SK-N-DZ (cell line): ENCODE measurements at places on chromosomes 13 and 19.

- peak; percentile 59 for DNase-seq
Observed at GRCh38 chr19:38362076-38362945, 12.1 kb upstream of the PSMD8 start.

- no peak for DNase-seq
Observed at GRCh38 chr13:63345835-63346234, 1930.2 kb upstream of the PCDH20 start.

- DNase-seq = peak; percentile 90
Observed at GRCh38 chr19:1250437-1251260, 2.3 kb downstream of the MIDN start.

GRCh38 chr13:110356362-110356761 is 49.3 kb downstream of the COL4A2 start:
- no peak for DNase-seq

DNA sequence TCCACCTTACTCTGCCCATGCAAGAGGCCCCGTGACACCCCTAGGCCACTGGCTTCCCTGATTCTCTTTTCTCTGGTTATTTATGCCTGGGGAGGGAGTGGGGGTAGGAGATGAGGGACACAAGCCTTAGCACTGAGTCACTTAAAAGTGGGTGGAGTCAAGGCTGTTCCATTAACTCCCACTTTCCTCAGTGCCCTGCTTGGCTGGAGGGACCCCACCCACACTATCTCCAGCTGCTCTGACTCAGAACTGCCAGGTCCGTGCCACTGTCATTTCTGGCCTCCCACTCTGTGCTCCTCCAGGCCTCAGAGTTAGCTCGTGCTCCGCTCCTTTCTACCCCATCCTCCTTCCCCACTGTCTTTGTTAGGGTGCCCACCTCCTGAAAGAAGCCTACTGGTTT is 113.4 kb upstream of the UQCRFS1 start:
- no peak for DNase-seq

- DNase-seq = no peak
Observed at GRCh38 chr19:28727480-28728159, 485.3 kb downstream of the UQCRFS1 start.

DNA sequence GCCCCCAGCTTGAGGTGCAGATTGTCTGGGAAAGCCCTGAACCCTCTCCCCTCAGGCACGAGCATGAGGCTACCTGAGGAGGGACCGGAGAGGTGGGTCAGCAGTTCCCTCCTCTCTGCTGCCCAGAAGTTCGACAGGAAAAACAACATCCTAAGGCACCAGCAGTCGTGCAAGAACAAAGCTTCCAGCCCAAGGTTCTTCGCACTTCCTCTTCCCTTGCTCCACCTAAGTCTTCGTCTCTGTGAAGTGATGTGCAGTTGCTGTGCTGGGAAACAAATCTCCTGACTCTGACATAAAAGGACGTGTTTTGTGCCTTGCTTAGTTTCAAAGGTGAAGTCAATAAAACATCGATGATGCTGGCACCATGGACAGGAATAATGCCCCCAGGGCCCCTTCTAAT is 173.3 kb downstream of the USP12 start:
- no peak for DNase-seq

- no peak for DNase-seq
Observed at GRCh38 chr13:83086088-83086487, 796.2 kb downstream of the SLITRK1 start.

GRCh38 chr19:30061223-30062064 is 119.4 kb downstream of the URI1 start:
- no peak for DNase-seq

GRCh38 chr19:50205681-50206138 is 2.3 kb downstream of the MYH14 start:
- no peak for DNase-seq

DNA sequence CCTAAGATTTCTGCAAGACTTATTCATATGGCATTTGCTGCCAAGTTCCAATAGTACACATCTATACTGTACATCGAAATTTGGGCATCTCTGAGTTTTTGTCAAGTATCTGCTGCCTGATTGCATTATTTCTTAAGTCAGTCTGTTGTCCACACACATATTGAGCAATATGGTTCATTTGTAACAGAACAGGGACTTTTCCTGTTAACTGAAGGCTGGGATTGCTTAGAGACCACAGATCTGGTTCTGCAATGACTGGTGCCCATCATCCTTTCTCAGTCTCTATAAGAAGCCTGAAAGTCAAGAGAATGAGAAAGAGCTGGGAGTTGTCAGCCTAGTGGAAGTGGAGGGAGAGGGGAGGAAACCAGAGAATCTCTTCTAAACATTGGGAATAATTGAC is 22.5 kb upstream of the MYCBP2 start:
- no peak for DNase-seq

GRCh38 chr19:15893477-15893876 is 4.4 kb downstream of the CYP4F2 start:
- no peak for DNase-seq

DNA sequence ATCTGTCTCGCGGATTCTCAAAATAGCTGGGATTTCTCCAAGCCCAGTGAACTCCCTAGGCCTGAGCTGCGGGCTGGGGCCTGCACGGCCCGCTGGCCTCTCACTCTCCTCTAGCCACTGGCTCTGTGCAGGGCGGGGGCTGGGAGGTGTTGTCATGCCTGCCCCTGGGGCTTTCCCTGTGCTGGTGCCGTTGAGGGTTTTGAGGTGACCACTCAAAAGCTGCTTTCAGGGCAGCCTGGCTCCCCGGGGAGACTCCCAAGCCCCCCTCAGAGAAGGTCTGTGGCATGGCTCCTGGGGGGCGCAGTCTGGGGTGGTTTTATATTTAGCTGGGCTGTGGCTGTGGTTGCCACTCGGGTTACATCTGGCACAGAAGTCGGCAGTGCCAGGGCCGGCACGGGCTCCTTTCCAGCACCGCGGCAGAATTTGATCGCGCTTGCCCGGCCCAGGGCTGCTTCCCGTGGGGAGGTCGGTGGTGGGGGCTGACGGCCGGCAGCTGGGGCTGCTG is 10.0 kb downstream of the NDUFB7 start:
- DNase-seq = no peak

- DNase-seq = no peak
Observed at GRCh38 chr19:55538132-55538531, 1.2 kb upstream of the SBK2 start.

GRCh38 chr19:47094557-47095475 is 18.8 kb downstream of the ZC3H4 start:
- no peak for DNase-seq

DNA sequence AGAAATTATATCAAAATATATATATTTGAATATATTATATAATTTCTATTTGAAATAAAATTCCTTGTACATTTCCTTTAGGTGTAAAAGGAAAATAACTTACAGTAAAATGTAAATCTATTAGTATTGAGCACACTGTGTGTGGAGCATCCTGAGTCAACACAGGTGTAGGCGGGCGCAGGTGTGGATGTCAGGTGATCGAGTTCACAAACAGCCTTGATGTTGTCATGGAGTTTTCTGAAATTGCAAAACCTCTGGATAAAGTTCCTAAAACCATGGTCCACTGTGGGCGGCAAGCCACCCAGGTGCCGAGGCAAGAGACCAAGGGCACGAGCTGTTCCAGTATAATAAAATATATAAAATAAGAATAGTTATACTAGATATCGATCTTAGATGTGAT is 27.7 kb upstream of the MCF2L start:
- no peak for DNase-seq

DNA sequence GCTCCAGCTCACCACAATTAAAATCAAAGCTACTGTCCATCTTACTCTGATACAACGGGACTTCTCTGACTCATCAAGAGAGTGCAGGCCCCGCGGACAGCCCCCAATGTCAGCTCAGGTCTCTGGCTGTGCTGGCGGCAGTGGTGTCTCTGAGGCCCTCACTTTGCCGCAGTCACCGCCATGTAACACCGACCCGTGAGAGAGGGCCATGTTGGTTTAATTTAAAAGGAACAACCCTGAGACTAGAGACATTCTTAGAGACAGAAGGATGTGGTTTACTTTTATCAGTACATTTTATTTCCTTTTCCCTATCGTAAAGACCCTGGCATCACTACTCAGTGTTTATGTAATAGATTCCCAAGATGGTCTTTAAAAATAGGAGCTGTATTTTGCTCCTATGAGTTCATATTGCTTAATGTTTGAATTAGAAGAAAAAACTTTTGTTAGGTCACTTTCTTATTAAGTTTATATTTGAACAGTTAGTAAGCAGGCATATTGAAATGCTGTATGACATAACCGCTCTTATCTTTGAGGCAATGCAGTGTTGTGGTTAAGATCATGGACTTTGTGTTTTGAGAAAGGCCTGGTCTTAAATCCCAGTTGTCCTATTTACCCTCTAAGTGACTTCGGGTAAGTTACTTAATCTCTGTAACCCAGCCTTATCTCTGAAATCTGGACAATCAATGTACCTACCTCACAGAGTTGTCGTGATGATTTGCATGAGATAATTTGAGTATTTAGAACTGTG is 23.4 kb downstream of the DGKH start:
- peak; percentile 85 for DNase-seq

DNA sequence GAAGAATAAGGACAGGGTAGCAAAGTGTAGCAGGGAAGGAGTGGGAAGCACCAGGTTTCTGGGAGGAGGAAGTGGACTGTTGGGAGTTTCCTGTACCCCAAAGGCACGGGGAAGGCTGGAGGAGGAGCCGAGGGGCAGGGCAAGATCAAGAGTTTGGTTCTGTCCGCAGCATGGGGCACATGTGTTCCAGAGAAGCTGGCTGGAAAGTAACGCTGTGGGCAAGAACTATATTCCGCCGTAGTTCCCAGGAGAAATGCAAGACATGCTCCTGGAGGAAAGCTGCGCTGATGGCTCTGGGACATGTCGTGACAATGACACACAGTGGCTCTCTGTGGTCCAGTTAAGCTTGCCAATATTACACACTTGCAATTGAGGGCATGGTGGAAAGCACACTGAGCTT is 51.7 kb upstream of the KPNA3 start:
- DNase-seq = no peak

DNA sequence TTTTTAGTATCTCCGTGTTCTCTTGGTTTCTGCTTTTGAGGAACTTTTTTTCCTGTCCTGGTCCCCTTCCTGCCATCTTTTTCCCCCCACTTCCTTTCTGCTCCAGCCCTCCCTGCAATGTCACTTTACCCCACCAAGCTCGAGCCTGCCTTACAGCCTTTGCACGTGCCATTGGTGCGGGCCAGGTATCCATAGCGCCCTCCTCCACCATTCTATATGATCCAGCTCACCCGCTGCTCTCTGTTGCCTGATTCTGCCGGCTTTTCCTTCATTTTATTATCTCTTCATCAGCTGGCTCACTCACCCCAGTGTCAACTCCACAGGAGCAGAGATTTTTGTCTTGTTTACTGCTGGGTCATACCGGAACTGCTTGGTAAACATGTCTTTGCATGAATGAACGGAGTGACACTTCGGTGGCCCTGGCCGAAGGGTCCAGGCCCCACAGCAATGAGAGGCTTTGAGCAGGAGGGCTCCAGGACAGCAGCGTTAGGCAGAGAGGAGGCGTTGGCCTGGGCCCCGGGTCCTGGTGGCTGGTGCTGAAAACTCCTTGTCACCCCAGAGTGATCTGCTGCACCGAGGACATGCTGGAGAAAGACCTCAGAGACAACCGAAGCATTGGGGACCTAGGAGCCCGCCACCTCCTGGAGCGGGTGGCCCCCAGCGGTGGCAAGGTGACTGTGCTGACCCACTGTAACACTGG is 1.2 kb downstream of the MRI1 start:
- DNase-seq = no peak
